ENCODE measurements at places on chromosomes 3 and 15.

DNA sequence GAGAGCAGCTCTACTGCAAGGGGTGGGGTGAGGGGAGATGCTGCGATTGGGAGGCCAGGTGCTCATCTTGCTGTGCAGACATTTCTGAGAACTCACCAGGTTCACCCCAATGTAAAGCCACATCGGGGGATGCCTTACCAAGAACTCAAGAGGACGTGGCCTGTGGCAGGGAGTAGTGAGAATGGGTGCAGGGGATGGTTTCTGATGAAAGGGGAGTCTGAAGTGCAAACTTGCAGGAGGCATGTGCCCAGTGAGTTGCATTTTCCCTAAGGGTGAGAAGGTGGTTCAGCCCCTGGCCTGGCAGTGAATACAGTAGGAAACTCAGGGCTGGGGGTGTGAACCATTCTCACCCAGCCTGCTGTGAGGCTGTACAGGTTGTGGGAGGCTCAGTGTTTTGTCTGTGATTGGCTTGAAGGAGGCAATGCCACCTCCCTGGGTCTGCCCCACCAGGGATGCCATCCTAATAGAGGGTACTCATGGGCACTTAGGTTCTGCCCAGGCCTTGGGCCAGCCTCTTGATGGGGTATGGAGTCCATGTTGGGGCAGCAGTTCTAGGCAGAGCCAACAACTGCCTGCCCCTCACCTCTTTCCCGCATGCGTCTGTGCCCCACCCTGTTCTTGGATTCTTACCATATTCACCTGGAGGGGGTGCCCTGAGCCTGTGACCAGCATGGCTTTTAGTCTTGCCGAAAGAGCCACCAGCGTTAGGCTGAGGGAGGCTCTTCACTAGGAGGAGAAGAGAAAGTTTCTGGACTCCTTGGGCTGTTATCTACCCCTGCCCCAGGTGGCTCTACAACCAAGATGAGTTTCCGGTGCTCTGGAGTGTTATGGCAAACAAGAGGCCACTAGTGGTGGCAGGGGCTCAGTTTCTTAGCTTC, 4.5 kb downstream of the HEMK1 start:
- DNase-seq, result no peak

DNA sequence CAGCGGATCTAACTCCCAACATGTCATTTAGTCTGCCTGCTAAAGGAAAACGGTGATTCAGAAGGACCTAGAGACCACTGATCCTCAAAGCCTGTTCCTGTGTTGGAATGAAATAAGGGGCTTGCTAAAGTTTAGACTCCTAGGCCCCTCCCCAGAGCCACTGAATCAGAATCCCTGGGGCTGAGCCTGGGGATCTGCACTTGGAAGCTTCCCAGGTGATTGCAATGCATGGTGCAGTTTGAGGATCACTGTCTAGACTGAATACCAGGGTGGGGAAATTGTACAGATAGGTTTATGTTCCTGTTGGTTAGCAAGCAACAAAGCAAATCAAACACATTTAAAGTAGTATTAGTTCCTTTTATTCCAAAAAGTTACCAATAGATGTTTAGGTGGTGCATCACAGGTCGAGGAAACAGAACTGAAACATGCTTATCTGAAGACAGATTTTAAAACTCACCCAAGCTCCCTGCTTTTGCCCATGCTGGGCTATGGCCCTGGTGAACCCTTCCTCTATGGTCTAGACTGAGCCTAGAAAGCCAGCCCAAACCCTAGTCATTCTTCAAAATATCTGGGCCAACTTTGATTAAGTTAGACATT, 29.6 kb upstream of the SPTBN5 start:
- no peak for DNase-seq

- no peak for DNase-seq
Measured at GRCh38 chr3:10529809-10530208, 24.4 kb upstream of the ATP2B2 start.

DNA sequence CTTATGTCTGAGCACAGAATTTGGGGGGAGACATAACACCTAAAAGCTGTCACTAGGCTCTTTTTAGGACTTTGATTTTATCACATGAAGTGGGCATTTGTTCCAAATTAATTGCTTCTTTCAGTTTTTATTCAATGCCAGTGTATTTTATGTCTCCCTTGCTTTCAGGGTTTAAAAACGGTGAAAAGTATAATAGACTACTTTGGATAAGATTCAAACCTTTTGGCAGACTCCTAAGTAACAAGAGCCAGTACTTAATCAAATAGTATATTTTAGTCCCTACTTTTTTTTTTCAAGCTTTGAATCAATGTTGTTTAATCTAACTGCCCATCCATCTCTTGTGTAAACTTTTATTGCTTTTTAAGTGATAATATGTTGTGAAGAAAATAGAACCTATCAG, 847.2 kb upstream of the DPPA4 start:
- no peak for DNase-seq

DNA sequence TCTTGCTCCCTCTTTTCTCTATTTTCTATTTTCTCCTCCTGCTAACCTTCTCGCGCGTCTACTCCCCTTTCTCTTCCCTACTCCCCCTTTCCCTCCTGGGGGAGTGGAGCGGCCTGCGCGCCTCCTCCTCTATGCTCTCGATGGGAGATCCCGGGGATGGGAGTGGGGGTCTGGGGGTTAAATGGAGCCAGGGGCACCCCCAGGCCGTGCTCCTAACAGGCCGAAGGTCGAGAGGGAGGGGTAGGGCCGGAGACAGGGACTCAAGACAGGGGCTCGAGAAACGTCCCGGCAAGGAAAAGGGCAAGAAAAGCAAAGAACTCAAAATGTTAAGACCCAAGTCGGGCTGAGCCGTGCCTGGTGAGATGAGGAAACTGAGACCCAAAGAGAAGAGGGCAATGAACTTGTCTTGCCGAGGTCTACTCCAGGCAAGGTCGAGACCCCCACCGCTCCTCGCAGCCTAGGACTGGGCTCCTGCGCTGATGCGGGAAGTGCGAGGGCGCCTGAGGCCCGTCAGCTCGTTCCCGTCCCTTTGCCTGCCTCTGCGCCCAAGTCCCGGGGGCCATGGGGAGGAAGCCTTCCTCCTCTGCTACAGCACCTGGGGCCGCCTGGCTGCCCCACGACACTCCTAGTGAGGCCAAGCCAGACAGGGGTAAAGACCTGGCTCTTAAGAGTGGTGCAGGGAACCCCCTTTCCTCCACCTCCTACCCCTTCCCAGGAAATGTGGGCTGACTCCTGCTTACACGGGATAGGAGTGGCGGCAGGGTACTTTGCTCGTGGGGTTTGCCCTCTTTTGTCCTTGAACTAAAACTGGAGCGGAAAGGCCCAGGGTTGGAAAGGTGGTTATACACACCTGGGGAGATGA, 770 bp upstream of the MEGF11 start:
- DNase-seq, result no peak
